Chondrocyte (in vitro differentiated cells): ENCODE measurements at places on chromosomes 5 and 9. TPM values are rescaled to one million over a fixed set of nuclear protein-coding genes. Genes with fewer than 3 reads are reported as not detected.

The PCA3 gene
- total RNA-seq = not detected in 3 replicates

The GDF9 gene
- total RNA-seq = 0.29 to 0.38 TPM (median 0.30 TPM) in 3 replicates

The EXOC3 gene
- 39.4 to 58.1 TPM (median 43.3 TPM) in 3 replicates for total RNA-seq

The DNAH5 gene
- 0.46 to 0.77 TPM (median 0.50 TPM) in 3 replicates for total RNA-seq

The GRXCR2 gene
- not detected in 3 replicates for total RNA-seq

The FGF1 gene
- 2.9 to 7.9 TPM (median 6.9 TPM) in 3 replicates for total RNA-seq

The CDC25C gene
- 1.2 to 1.6 TPM (median 1.6 TPM) in 3 replicates for total RNA-seq

The F12 gene
- 0.99 to 2.1 TPM (median 1.8 TPM) in 3 replicates for total RNA-seq

The SLC45A2 gene
- total RNA-seq = 0.12 to 0.51 TPM in 2 of 3 replicates, not detected in the other

DNA sequence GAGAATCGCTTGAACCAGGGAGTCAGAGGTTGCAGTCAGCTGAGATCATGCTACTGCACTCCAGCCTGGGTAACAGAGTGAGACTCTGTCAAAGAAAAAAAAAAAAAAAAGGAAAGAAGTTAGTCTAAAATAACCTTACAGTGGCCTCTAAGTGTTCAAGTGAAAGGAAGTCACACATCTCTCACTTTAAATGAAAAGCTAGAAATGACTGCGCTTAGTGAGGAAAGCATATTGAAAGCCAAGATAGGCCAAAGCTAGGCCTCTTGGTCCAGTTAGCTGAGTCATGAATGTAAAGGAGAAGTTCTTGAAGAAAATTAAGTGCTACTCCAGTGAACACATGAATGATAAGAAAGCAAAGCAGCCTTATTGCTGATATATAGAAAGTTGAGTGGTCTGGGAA lies 38.1 kb downstream of the ITGA1 start:
- DNase-seq = no peak

DNA sequence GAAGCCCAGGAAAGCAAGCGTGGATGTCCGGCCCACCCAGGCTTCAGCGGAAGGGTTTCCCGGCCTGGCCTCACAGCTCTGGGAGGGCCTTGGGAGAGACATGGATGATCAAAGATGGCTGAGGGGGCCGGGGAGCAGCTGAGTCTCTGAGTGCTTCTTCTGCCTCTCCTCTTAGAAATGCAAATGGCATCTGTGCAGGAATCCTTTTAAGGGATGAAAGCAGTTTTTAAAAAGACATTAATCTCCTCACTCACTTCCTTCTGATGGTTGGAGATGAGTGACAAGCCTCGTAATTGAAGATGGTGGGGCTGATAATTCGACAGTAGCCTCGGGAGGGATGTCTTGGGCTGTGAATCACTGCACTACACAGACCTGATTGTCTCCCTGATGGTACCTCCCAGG lies 24.3 kb upstream of the PITX1 start:
- DNase-seq = peak; percentile 41

DNA sequence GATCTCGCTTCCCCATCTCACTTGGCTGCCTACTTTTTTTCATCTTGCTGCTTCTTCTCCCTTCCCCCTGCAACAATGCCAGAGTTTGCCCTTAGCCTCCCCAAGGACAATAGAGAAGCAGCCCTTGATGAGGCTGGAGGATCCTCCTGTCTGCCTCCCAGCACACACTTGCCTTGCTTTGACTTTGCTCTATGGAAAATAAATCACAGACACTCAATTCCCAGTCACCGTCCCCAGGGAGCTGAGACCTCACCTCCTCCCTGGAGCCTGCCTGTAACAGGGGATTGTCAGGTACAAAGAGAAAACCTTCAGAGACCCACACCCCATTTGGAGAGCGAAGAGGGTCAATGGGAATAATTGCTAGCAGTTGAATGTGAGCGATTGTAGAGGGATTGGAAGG lies 242.1 kb upstream of the ZNF462 start:
- DNase-seq = no peak

- DNase-seq = no peak
These were observed 95.3 kb downstream of the GALNT10 start for GRCh38 chr5:154285661-154286408.

GRCh38 chr9:72173080-72173479 lies 23.8 kb downstream of the GDA start:
- DNase-seq = no peak

GRCh38 chr5:135986401-135986800 lies 31.6 kb upstream of the LECT2 start:
- DNase-seq = no peak

DNA sequence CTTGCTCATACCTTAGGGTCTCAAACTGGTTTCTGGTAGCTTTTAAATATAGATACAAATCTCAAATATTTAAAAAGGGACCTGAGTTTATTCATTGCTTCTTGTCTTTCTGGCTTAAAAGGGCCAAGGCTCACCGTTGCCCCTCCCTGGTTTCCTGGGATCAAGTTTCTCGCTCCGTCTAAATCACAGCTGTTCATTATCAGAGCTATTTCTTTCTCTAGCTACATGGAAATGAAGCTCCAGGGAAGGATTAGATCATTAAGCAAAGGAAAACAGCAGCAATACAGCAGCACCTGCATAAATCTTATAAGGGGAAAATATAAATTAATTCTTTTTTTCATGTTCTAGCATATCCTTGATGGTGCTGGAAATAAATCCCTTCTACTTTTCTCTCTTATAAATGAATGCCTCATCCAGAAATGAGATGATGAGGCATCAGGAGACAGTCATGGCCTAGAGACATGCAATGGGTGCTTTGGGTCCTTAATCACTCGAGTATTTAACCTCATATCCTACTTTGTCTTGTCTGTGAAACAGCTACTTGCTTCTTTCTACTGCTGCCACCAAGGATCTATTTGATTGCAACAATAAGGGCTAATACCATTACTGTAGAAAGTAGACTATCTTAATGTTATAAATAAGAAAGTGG lies 320.1 kb downstream of the TRPM3 start:
- DNase-seq = no peak

DNA sequence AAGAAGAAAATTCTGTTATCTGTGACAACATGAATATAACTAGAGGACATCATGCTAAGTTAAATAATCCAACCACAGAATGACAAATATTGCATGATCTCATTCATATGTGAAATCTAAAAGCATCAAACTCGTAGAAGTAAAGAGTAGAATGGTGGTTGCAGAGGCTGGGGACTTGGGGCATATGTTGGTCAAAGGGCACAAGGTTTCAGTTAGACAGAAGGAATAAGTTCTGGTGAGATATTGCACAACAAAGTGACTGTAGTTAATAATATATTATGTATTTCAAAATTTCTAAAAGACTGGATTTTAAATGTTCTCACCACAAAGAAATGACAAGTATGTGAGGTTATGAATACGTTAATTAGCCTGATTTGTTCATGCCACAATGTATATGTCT lies 24.8 kb downstream of the GRIA1 start:
- DNase-seq = no peak

DNA sequence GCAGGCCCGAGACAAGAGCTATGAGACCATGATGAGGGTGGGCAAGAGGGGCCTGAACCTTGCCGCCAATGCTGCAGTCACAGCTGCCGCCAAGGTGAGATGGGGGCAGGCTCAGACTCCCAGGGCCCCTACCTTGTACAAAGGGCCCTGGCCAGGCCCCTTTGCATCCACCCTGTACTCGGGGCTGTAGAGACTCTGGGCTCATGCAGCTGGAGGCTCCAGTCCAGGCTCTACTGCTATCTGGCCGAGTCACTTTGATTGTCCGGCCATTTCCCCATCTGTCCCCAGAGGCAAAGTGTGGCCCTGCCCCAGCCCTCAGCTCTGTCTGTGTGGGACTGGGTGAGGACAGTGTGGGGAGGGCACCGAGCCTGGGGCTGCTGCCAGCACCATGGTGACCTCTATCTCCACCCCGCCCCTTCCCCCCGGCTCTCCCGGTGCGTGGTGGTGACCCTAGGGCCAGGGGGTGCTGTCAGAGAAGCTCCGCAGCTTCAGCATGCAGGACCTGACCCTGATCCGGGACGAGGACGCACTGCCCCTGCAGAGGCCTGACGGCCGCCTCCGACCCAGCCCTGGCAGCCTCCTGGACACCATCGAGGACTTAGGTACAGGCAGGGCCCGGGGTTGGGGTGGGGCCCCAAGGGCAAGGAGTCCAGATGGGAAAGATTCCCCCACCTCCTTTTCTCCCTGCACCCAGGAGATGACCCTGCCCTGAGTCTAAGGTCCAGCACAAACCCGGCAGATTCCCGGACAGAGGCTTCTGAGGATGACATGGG lies 6.1 kb downstream of the REEP2 start:
- peak; percentile 87 for DNase-seq

GRCh38 chr5:125700380-125700861 lies 722.8 kb upstream of the GRAMD2B start:
- DNase-seq = no peak

GRCh38 chr9:126860757-126861466 lies 473 bp downstream of the ZBTB34 start:
- DNase-seq = no peak

- no peak for DNase-seq
These were observed 73.6 kb downstream of the TLR4 start for GRCh38 chr9:117777823-117778222.

DNA sequence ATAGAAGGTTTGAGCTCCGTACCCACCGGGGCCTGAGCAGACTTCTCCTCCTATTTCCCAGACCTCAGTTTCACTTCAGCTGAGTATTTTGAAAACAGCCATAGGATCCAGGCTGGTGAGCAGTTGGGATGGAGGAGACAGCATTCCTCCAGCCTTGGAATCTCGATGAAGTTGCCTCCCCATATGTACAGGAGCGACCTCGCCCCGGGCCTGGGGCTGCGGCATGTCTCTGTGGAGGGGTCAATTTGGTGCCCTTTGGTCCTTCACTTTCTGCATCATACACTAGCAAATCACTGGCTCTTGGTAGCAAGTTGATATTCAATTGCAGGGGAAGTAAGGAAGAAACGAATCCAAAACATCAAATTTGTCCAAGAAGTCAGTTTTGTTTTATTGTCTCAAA lies 402.0 kb upstream of the IRX4 start:
- DNase-seq = no peak

GRCh38 chr5:132464156-132464939 lies 26.2 kb downstream of the IRF1 start:
- DNase-seq = peak; percentile 70
